Mucosa of gallbladder (tissue), 1 donor: ENCODE measurements at places on chromosomes 11 and 22. TPM values are rescaled to one million over a fixed set of nuclear protein-coding genes. Genes with fewer than 3 reads are reported as not detected.
A peak's percentile ranks its signal among the peaks of the same experiment; 100 is the strongest.

GRCh38 chr11:127126986-127127385, 126.4 kb upstream of the KIRREL3 start:
- DNase-seq = no peak

OR52E6 gene
- not detected for total RNA-seq

DNA sequence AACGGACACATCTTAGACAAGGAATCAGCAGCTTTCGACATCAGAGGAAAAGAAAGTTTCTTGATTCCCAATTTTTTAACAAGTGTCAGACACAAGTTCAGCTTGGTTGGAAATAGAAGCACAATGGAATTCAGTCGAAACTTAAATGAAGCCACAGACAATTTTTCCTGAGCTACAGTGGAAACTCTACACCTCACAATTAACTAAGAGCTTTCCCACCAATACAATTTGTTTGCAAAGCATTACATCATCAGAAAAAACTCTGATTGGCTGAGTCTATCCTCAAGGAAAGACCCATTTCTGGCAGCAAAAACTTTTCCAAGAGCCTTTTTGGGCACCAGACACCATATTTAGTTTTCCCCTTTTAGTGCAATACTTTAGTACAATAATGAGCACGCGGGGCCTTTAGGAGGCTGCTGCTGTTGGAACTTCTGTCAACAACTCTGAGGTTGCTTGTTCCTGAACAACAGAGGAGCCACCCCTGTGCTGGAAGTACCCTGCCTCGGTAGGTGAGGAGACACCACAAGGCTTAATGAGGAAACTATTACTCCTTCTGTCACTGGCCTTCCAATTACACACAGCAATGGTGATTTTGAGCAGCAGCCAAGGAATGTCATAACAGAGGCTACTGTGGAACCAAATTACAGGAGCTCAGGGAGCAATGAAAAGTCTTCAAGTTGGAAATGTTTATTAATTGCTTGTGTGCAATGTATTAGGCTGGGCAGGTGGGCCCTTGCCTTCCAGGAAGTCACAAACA, 61.9 kb upstream of the BARX2 start:
- DNase-seq = no peak

GRCh38 chr11:28964811-28965210, 856.6 kb downstream of the METTL15 start:
- no peak for DNase-seq

- DNase-seq = no peak
Measured at GRCh38 chr11:84691830-84692229, 935.3 kb downstream of the DLG2 start.

DNA sequence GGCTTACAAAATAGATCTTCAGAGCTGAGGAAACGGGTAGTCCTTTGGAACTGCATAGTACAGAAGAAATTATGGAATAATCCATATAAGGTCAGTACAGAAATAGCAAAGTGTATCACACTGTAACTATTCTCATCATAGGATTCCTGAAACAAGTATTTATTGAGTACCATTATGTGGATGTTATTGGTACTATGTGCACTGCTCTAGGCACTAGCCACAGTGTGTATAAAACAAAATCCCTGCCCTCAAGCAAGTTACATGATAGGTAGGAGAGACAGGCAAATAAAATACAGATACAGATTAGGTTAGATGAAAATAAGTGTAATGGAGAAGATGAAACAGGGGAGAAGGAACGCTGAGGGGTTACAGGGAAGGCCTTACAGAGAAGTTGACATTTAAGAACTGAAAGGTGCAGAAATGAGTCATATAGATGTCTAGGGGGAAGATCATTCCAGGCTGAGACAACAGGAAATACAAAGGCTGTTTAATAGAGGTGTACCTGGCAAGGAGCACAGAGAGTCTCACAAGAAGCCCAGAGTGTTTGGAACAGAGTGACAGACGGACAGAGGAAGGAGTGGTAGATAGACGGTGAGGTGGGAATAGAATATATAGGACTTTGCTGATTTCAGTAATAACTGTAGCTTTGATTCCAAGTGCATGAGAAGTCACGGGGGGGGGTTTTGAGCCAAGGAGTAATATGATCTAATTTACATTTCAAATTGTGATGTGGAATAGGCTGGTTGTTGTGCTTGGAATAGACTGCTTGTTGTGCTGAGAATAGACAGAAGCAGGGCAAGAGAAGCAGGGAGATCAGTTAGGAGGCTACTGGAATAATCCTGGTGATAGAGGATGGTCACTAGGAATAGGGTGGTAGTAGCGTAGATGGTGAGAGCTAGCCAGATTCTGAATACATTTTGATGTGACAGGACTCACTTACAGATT, 13.7 kb downstream of the RNF141 start:
- DNase-seq = no peak

DNA sequence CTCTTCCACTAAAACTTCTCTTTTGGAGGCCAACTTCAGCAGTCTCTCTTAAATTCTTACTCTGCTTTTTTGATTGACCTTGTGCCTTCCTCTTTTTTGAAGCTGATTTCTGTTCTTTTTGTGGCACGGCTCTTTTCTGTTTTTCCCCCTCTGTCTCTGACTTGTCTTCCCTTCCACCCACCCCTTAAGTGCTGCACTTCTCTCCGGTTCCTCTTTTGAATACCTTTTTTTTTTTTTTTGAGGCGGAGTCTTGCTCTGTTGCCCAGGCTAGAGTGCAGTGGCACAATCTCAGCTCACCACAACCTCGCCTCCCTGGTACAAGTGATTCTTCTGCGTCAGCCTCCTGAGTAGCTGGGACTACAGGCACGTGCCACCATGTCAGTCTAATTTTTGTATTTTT, 211.9 kb downstream of the BLID start:
- no peak for DNase-seq

BRMS1 gene
- total RNA-seq = 32.2 TPM

OR51E1 gene
- 0.37 TPM for total RNA-seq

DNA sequence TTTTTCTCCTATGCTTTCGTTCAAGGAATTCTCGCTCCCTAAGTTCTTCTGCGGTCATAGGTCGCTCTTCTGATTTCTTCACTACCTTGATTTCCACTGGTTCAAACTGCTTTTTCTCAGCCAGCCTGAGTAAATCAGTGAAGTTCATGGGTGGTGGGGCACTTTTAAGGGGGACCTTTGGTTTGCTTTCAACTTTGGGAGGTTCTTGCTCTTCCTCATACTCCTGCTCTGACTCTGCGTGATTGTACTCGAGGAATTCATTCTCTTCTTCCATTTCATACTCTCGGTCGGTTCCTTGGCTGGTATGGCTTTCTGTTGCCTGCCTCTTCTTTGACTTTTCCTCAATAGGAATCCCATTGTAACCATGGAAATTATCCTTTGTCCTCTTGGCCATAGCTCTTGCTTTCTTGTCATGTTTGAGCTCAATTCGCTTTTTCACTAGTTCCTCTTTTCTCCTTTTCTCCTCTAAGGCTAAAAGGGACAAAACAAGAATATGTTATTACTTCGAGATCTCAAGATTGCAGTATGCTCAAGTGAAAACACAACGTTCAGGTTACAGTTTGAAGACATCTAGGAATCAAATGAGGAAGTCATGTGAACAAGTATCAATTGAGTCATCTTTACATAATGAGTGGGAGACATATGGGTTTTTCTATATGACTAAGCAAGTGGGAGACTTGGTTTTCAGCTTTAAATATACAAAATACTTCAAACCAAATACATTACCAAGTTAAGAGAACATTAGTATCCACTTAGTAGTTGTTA, 16.2 kb downstream of the MISFA start:
- DNase-seq = no peak

NAV2 gene
- total RNA-seq = 5.3 TPM

GRCh38 chr11:24697522-24698111, 200.8 kb downstream of the LUZP2 start:
- DNase-seq = no peak

- DNase-seq = no peak
Measured at GRCh38 chr11:128416976-128417375, 170.4 kb downstream of the ETS1 start.

GRCh38 chr11:11263238-11264005, 89.6 kb downstream of the CSNK2A3 start:
- DNase-seq = no peak

- peak; percentile 62 for DNase-seq
Measured at GRCh38 chr11:130449996-130450769, 1.7 kb downstream of the ADAMTS15 start.

DNA sequence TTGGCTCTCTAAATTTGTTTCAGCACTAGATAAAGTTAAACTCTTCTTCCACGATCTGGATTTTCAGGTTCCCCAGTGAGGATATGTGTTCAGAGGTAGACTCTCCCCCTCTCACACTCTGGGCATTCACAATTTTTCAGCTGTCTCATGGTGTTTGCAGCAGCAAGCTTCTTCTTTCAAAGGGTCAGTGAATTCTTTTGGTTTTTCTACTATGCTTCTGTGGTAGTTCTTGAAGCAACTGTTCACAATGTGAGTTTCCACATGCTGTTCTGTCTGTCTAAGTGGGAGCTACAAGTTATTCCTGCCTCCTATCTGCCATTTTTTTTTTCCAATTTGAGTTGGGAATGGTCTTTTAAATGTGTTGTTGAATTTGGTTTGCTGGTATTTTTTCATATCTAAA, 25.4 kb downstream of the CNTF start:
- DNase-seq = no peak

OR5D14 gene
- not detected for total RNA-seq

GRCh38 chr22:25067851-25068421, 115.4 kb downstream of the KIAA1671 start:
- DNase-seq = peak; percentile 37

DNA sequence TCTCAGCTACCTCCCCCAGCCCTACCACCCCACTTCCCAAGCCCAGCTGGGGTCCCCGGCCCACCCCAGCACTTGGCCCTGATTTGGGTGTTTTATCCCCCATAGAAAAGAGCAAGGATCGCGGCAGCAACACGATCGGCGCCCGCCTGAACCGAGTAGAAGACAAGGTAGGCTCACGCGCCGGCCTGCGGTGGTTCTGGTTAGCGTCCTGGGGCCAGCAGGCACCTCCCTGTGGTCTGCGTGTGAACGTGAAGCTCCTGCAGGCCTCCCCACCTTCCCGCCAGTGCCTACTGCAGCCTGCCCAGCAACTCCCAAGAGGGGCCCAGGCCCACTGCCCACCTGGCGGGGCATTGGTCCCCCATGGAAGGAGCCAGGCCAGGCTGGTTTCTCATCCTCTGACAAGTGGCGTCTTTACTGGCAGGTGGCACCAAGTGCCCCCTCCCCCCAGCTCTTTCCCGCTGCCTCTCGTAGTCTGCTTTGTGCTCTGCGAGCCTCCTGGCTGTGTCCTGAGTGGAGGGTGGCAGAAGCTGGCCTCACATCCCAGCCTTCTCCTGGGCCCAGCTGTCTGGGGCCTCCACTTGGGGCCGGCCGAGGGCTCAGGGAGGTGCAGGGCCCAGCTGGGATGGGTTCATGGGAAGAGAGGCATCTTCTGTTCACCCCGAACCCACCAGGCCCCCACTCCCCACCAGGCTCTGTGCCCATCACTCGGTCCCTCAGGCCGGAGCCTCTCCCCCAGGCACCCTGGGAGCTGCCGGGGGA, 78.3 kb upstream of the KCNQ1OT1 start:
- peak; percentile 10 for DNase-seq

TSGA10IP gene
- total RNA-seq = not detected

- no peak for DNase-seq
Measured at GRCh38 chr22:25216230-25216629, 3.2 kb upstream of the CRYBB2 start.

CCDC117 gene
- 26.2 TPM for total RNA-seq

GRCh38 chr22:39664485-39665200, 94.1 kb downstream of the CACNA1I start:
- DNase-seq = no peak

- DNase-seq = peak; percentile 18
Measured at GRCh38 chr22:44143105-44143474, 37.6 kb upstream of the PARVG start.

DNA sequence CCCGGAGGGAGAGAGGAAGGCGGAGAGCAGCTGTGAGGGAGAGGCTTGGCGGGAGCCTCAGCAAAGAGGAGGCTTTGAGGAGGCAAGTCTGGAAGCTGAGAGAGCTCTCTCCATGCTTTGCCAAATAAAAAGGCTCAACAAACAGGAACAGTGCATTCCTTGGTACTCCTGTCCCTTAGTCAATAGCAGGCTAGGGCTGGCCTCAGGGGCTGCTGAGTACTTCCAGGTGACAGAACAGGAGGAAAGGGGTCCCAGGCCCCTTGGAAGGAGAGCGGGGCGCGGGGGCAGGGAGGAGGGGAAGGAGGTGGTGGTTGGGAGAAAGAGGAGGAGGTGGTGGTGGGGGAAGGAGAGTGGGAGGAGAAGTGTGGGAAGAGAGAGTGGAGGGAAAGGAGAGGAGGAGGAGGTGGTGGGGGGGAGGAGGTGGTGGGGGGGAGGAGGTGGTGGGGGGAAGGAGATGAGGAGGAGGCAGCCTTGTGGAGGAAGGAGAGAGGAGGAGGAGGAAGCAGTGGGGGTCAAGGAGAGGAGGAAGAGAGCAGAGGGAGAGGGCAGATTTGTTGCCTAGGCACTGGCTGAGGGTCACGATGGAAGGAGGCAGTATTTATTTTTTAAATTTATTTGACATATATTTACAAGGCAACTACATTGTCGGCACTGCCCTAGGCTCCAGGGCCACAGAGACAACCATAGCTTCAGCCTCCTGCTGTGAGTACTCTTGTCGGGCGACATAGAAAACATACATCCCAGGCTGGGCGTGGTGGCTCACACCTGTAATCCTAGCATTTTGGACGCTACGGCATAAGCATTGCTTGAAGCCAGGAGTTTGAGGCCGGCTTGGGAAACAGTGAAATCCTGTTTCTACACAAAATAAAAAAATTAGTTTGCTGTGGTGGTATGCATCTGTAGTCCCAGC, 74.2 kb upstream of the ZBED5 start:
- no peak for DNase-seq

DNA sequence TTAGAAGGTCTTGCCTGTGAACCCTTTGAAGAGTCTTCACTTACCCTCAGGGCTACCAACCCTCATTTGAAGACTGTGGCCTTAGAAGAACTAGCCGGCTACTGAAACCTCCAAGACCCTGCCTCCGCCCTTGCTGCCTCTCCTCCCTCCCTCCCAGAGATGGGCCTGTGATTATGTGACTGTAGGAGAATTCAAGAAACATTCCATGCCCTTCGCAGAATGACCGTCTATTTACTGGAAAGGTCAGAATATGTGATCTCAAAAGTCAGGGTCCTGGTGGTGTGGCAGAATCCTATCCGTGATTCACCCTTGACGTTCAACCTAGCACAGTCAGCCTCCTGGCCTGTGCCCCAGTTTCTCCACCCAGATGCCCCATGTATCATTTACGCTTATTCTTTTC, 109.6 kb downstream of the CTNND1 start:
- no peak for DNase-seq

GRCh38 chr11:41446566-41446965, 12.9 kb downstream of the LRRC4C start:
- DNase-seq = no peak

SCGB1C1 gene
- total RNA-seq = not detected
